ENCODE measurements at places on chromosomes 7 and 10. TPM values are rescaled to one million over a fixed set of nuclear protein-coding genes. Genes with fewer than 3 reads are reported as not detected.
A peak's percentile ranks its signal among the peaks of the same experiment; 100 is the strongest.

DNA sequence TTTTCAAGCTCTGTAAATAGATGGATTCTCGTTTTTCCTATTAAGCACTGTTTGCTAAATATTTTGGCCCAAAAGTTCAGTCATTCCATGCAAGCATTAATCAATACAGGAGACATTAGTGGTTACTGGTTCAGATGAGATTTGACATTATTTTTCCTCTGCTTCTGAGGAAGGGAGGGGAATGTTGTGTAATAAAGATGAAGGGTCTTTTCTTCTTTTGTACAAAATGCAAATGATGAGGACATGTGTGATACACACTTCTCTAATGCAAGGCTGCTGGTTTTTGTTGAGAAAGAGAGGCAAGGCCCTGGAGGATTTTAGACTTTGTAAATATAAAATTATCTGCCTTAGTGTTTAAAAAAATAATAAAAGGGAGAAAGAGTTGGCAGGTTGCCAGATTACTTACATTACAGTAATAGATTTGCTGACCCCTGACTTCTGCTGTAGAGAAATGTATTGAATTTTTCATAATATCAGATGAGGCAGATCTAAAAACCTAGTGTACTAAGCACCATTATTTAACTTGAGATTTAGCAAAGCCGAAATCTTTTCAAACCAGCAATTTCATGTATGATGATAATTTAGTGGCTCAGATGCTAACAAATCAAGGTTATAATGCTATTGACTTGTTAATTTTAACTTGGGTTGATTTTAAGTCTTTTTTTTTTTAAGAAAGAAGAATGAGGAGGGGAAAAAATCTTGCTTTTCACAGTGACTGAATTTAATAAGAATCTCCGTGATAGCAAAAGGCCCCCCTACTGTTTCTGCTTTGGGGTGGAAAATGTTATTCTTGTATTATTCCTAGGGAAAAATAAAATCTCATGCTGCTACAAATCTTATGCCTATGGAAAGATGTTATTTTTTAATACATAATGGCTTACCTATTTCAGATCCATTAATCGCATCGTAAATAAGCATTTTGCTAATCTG lies 180.1 kb downstream of the ARID5B start:
- H3K27me3 ChIP-seq, result no peaks in the 10 kb centered on the region
- H3K4me3 ChIP-seq, result no peak overlapping the region
- no peak for DNase-seq
- peaks cover 28% of the 10 kb centered on the region for H3K4me1 ChIP-seq
- peaks cover 56% of the 10 kb centered on the region for H3K36me3 ChIP-seq

GRCh38 chr10:43217563-43218205 lies 49.2 kb downstream of the RASGEF1A start:
- no peaks in the 10 kb centered on the region for H3K27me3 ChIP-seq
- H3K4me3 ChIP-seq, result no peak overlapping the region
- no peak for DNase-seq
- H3K4me1 ChIP-seq, result no peaks in the 10 kb centered on the region
- no peak overlapping the region for H3K27ac ChIP-seq
- no peaks in the 10 kb centered on the region for H3K36me3 ChIP-seq

- peaks cover 12% of the 10 kb centered on the region for H3K4me1 ChIP-seq
- H3K4me3 ChIP-seq, result no peak overlapping the region
- no peaks in the 10 kb centered on the region for H3K27me3 ChIP-seq
- H3K36me3 ChIP-seq, result peaks cover 8% of the 10 kb centered on the region
- no peak overlapping the region for H3K27ac ChIP-seq
- peak; percentile 25 for DNase-seq
Measured at GRCh38 chr10:114310346-114310745, 71.3 kb downstream of the VWA2 start.

DNA sequence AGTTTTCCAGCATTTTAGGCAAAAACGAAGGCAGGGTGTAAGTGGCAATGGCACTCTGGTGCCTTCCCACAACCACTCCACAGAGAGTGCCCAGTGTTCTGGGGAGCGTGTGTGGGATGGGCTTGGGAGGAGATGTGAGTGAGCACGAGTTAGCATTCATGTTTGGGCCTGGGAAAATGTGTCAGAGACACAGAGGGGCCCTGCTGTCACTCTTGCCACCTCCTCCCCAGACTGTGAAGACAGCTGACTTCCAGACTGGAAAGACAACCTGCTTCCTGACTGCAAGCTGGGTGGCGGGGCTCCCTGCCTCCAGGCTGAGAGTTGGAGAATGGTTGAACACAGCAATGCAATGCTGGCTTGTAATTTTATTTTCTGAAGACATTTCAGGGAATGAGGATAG lies 454.5 kb upstream of the ZMIZ1 start:
- H3K36me3 ChIP-seq, result no peaks in the 10 kb centered on the region
- no peak overlapping the region for H3K4me3 ChIP-seq
- H3K27ac ChIP-seq, result no peak overlapping the region

DNA sequence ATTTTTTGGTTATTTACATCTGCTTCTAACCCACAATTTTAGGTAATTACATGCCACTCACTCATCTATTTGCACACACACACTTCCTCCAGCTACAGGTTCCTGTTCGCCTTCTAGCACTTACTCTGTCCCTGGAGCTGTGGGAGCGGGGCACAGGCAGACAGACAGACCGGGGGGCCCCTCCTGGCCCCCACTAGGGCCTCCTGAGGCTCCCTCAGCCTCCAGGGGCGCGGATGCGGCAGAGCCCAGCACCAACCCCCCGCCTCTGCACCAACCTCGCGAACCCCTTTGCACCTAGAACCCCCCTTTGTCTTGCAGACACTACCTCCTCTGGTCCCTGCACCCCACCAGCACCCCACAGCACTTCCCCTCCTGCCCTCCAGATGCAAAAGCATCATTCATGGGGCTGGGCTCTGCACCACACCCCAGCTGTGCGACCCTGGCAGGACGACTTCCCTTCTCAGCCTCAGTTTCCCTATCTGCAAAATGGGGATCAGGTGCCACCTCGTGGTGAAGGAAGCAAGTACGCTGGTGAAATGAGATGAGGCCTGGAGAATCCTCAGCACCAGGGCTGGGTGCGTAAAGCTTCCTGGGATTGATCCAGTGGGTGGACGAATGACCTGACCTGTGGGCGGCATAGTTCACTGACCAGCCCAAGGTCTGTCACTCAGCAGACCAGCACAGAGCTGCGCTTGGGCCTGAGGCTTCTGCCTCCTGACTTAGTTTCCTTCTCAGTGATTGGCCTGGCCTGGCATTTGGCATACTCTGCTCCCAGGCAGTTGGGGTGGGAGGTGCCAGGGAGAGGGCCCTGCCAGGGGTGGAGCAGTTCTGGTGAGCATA lies 37.9 kb downstream of the ELFN1 start:
- no peaks in the 10 kb centered on the region for H3K4me1 ChIP-seq
- DNase-seq, result no peak
- H3K4me3 ChIP-seq, result no peak overlapping the region
- peaks cover 14% of the 10 kb centered on the region for H3K27me3 ChIP-seq
- H3K27ac ChIP-seq, result no peak overlapping the region

Gene NODAL
- total RNA-seq, result not detected

DNA sequence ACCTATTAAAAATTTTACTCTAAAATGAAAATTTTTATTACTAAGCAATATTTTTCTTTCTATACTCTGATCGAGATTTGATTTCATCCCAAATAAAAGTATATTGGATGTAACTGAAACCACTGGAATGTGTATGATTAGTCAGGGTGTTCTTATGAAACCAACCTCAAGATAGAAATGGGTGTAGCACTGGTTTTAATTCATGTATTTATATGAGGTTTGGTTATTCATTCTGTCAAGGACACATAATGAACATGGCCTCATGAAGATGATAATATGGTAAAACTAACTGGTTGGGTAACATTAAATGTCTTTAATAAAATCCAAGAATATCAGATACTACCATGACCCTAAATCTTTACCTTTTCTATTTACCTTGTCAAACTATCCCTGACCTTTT lies 197.7 kb downstream of the SEMA3A start:
- no peaks in the 10 kb centered on the region for H3K4me1 ChIP-seq
- no peaks in the 10 kb centered on the region for H3K36me3 ChIP-seq
- no peaks in the 10 kb centered on the region for H3K27me3 ChIP-seq

DNA sequence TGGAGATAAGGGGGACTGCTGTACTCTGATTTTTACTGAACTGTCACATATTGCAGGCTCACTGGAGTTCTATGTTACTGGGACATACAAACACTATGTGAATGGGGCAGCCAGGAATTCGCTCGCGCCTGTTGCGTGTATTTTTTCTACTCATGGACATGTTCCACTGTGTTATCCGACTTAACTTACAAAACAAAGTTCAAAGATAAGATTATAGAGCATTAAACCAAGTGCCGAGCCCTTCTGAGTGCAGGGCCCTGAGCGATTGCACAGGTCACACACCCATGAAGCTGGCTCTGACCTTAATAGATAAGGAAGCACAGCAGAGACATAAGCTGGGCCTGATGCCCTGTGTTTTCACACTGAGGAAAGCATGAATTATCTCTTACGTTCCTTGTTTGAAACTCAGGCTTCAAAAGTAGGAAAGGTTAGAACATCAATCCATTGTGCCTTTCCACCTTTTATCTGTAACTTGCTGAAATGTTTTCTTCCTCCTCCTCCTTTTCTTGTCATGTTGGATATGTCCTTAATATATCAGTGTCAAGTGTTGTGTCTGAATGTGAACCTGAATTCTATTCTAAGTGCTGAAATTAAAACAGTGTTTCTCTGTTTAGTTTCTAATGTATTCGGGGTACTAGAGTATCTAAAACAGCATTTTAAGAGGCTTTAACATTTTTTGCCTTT lies 273.8 kb downstream of the AUTS2 start:
- H3K27me3 ChIP-seq, result no peaks in the 10 kb centered on the region
- H3K4me3 ChIP-seq, result no peak overlapping the region
- H3K4me1 ChIP-seq, result no peaks in the 10 kb centered on the region
- peaks cover 6% of the 10 kb centered on the region for H3K36me3 ChIP-seq

Gene LAMB4
- not detected for total RNA-seq

Gene HOXA9
- 6.9 TPM for total RNA-seq

Gene MMD2
- not detected for total RNA-seq

GRCh38 chr7:17681965-17682364 lies 258.3 kb downstream of the SNX13 start:
- peaks cover 9% of the 10 kb centered on the region for H3K36me3 ChIP-seq
- peak; percentile 32 for DNase-seq
- peaks cover 64% of the 10 kb centered on the region for H3K4me1 ChIP-seq
- H3K27ac ChIP-seq, result peak overlapping the region; percentile 95

DNA sequence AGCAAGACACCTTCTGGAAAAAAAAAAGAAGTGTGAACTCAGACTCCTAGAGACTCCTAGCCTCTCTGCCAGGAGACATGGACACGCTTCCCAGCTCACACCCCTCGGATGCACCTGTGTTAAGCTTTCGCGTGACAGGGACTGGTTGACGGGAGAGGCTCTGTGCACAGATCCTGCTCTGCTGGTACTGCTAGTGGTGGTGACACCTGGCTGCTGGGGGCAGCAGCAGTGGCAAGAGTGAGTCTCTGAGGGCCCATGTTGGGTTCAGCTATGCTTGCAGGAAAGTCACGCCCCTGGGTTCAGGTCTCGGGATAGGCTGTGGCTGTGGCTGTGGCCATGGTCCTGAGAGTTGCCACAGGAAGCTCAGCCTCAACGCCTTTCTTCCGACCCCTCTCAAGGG lies 81.1 kb downstream of the XRCC2 start:
- no peak overlapping the region for H3K4me3 ChIP-seq
- H3K36me3 ChIP-seq, result no peaks in the 10 kb centered on the region
- H3K27me3 ChIP-seq, result no peaks in the 10 kb centered on the region
- no peaks in the 10 kb centered on the region for H3K4me1 ChIP-seq
- H3K27ac ChIP-seq, result no peak overlapping the region
- DNase-seq, result no peak

DNA sequence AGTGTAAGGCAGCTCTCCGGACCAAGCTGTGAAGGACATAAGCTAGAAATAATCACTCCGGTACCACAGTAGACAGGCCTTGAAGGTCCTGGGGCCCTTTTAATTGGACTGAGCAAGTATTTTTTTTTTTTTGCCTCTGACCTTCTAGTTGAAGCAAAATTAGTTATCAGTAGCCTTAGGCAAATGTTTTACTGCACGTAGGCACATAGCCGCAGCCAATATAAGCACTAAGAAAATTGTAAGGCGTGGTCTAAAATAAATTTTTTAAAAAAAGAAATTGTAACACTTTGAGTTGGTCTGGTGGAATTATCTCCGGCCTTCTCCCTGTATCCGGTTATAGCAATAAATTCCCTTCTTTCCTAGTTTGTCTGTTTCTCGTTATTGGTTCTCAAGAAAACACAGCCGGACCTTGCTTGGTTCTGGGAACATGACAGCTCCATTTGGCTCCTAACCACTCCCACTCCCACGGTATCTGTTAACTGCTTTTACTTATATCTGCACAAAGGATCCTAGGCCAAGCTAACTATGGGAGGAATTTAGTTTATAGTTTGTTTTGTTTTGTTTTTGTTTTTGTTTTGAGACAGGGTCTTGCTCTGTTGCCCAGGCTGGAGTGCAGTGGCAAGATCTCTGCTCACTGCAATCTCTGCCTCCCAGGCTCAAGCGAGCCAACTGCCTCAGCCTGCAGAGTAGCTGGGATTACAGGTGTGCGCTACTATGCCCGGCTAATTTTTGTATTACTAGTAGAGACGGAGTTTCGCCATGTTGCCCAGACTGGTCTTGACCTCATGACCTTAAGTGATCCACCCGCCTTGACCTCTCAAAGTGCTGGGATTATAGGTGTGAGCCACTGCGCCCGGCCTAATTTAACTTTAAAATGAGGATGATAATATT lies 124.4 kb upstream of the KIF5B start:
- H3K27ac ChIP-seq, result no peak overlapping the region
- H3K27me3 ChIP-seq, result no peaks in the 10 kb centered on the region
- no peak for DNase-seq
- H3K4me3 ChIP-seq, result no peak overlapping the region
- no peaks in the 10 kb centered on the region for H3K36me3 ChIP-seq
- H3K4me1 ChIP-seq, result no peaks in the 10 kb centered on the region

DNA sequence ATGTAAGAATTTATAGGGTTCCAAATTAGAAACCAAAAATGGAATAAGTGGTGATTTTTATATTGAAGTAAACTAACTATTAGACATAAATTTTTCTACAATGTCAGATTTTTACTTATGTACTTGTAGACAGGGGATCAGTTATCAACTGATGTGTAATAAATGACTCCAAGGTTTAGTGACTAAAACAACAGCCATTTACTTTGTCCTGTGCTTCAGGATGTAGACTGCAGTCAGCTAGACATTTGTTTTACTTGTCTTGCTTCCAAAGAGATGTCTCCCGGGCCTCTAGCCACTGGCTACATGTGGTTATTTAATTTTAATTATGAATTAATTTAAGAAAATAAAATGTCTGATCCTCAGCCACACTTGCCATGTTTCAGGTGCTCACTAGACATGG lies 249.7 kb upstream of the IGFBP3 start:
- no peak for DNase-seq
- no peak overlapping the region for H3K4me3 ChIP-seq
- no peaks in the 10 kb centered on the region for H3K36me3 ChIP-seq
- peaks cover 26% of the 10 kb centered on the region for H3K4me1 ChIP-seq

- H3K27ac ChIP-seq, result no peak overlapping the region
- H3K27me3 ChIP-seq, result peaks cover 48% of the 10 kb centered on the region
- no peaks in the 10 kb centered on the region for H3K36me3 ChIP-seq
Measured at GRCh38 chr7:101575168-101575567, 53.9 kb downstream of the MYL10 start.

Measured in MCF 10A (cell line).